Omental fat pad (tissue), 4 donors: ENCODE measurements at places on chromosomes 7 and 10. TPM values are rescaled to one million over a fixed set of nuclear protein-coding genes. Genes with fewer than 3 reads are reported as not detected.

GRCh38 chr7:132837529-132837928 lies 244.4 kb downstream of the CHCHD3 start:
- DNase-seq, result no peak

DNA sequence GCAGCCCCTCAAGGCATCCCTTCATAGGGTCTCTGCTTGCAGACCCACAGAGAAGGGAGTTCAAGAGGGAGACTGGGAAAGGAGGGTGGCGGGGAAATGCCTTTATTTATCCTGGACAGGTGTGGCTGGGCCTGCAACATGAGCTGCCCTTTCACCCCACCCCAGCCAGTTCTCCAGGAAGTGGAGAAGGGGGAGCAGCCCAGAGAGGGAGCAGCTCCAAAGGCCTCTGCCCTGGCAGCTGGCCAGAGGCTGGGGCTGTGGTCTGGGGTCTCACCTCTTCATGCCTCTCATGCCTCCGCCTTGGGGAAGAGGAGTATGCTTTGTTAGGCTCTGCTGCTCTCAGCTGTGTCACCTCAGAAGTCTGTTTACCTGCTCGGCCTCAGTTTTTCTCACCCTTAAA lies 3.1 kb downstream of the LDB3 start:
- no peak for DNase-seq

DNA sequence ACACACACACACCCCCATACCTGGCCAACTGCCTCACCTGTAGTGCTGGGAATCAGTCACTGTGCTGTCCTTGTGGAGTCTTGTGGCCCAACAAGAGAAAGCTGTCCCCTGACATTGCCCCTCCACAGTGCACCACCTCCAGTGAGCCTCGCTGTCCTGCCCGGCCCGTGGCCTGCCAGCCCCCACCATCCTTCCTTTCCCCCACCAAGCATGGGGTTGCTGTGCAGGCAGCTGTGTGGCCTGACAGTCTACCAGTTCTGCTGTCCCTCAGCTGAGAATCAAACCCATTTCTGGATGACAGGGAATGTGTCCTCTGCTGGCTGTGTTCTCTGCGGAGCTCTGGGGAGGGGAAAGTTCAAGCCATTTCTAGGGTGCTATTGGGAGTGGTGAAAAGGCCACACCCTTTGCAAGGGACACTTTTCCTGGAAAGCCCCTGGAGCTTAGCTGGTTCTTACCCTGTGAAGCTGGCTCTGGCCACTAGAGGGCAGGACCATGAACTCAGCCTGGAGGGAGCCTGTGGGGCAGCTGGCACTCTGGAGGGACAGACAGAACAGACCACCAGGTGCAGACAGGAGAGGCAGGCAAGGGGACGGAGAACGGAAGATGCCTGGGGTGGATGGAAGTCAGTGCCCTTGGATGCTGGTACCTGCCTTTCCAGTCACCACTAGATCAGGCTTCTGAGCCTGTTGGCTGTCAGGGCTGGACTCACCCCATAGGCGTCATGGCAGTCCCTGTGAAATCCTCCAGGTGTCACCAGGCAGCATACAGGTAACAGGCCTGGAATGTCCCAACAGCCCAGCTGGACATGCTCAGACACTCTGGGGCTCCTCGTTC lies 10.5 kb upstream of the MTPAP start:
- DNase-seq, result no peak

DNA sequence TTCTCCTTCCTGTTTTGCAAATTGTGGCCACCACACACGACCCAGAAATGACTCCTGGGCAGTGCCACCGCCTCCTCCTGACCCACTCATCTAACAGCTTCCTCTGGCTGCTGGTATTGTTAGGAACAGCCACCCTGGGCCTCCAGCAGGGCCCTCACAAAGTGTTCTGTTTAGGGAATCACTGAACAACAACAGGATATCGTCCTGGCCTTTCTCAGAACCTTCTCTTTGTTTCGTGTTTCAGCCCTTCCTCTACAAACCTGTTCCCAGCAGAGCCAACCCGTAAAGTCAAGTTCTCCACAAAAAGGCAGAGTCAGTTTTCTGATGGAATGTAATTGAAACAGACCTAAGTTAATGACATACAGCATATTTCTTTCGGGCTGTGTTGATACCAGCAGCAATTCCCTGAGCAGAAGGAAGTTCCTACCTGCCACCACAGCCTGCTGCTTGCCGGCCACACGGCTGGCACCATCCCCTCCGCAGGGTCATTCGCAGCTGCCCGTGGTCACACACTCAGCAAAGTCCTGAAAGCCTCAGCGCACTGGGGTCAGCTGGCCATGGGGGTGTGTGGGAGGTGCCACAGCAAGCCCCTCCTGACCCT lies 91.7 kb upstream of the PITRM1 start:
- no peak for DNase-seq

Gene FZD8
- 3.8 TPM for total RNA-seq
